ENCODE measurements at places on chromosomes 2 and 18. TPM values are rescaled to one million over a fixed set of nuclear protein-coding genes. Genes with fewer than 3 reads are reported as not detected.

The REG3G gene
- 0.33 TPM for total RNA-seq

The PAX8 gene
- 2.1 TPM for total RNA-seq

The GFPT1 gene
- 83.6 TPM for total RNA-seq

The C2orf72 gene
- 16.7 TPM for total RNA-seq

The OR6B2 gene
- total RNA-seq: not detected

DNA sequence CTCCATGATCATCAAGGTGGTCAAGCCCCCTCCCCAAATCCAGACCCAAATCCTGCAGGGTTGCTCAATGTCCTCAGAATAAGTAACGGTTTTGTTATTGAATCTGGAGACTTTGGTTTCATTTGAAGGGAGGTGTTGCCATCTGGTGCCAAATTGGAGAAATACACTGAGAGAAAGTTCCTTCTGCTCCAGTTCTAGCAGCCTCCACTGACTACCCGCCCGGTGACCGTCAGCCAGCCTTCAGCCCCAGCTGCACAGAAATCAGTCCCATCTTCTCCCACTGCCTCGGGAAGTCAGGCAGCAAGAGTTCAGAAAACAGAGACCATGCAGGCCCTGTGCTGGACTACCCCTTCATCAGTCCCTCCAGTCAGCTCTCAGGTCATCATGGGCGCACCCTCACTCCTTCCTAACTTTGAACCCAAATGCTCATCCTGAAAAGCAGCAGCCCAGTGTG is 38.7 kb downstream of the PKDCC start:
- no peak for DNase-seq

GRCh38 chr2:176582176-176582575 is 312.9 kb downstream of the MTX2 start:
- no peak for DNase-seq

DNA sequence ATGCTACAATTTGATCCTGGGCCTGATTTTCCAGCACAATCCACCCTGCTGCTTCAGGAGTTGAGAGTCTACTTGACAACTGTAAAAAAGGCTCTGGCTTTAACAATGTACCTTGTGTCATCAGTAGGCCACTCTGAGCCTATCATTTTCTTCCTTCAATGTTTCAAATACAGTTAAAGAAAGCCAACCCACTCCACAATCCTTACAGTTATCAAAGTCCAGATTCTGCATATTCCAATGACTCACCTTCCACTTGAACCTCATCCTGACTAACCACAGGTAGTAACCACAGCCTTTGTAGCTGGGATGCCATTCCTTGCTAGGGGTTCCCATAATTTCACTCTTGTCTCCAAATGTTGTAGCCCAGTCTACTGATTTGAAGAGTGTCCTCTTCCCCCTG is 35.5 kb upstream of the AQP4 start:
- DNase-seq: no peak

DNA sequence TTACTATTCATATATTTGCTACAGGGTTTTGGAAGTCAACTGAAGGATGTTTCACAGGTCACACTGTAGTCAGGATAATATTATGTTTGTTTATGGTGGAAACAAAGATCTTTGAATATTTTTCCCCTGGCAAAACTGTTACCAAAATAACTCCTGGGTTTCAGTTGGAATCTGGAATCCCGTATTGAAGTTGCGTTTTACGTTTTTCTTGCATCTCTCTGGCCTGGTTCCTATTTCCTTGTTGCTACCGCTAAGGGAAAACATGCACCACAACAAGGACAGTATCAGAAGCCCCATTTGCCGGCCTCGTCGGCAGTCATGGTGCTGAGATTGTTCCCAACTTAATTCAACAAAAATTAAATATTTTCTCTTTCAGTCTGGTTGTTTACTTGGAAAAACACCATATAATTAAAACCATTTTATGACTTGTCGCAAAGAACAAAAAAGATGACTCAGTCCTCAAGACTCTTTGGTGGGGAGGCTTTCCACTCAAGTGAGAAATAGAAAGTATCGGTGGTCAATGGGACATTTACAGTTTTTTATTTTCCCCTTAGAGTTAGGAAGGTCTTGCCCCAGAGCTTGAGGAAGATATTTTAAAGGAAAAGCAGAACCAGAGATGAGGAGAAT is 42.3 kb downstream of the EN1 start:
- no peak for DNase-seq

DNA sequence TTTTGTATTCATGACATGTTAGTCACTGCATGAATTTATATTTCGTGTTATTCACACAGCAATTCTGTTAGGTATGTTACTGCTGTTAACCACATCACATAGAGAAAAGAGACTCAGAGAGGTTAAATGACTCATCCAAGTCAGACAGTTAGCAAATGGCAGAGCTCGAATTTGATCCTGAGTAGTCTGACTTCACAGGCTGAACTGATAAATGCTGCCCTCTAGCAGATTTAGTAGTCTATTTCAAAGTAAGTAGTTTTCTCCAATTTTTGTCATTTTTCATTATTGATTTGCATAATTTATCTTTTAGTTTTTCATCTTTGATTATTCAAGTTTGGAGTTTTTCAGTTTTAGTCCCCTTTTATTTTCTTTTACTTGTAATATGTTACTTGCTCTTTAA is 58.3 kb downstream of the WDR7 start:
- no peak for DNase-seq

DNA sequence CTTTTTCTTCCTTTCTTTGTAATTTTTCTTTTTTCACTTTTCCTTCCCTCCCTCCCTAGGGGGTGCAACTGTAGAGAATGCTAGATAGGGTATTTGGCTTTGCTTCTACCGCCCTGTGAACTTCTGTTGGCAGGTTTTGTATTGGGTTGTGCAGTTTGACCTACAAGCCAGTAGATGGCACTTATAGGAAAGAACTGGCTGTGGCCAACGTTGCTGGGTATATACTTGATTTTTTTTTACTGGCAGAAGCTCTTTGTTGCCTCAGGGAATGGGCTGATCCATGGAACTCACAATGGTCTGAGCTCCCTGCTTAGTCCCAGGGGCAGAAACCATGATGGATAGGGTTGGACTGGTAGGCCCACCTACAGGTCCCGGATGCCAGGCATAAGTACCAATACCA is 1019.5 kb upstream of the LRRTM1 start:
- DNase-seq: no peak

DNA sequence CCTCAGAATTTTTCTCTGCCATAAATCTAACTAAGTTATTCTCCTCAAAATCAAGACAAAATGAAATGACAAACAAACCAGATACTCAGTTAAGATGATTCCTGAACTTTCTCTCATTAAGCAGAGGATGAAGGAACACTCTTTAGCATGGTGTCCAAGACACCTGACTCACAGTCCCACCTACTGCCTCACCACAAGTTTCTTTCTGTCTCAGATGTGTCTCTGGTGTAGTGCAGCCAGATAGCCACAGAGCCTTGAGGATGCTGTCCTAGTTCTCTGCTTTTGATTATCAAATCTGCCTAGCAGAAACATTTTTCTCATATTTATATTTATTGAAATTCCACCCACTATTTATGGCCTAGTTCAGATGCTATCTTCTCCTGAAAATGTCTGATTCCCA is 103.6 kb upstream of the TMEM200C start:
- no peak for DNase-seq
